Activated CD8-positive, alpha-beta memory T cell treated with anti-CD3 and anti-CD28 coated beads for 48 hours (primary cell): ENCODE measurements at places on chromosomes 3 and 15.
A peak's percentile ranks its signal among the peaks of the same experiment; 100 is the strongest.

DNA sequence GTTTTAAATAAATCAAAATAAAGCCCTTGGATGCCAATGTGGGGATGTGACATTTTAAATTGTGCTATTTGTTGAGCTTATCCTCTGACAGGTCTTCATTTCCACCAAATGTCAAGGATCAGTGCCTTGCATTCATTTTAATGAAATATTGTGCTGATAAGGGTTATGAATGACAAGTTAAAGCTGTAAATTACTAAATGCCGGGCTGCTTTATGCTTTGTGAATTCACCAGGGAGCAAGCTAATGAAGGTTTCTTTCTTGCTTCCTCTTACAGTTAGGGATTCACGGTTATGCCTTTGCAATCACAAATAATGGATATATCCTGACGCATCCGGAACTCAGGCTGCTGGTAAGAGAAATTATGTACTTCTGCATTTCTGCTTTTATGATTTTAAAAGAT lies 81.7 kb downstream of the LRTM1 start:
- no peak for DNase-seq

GRCh38 chr3:194682694-194683310 lies 2.9 kb upstream of the FAM43A start:
- DNase-seq, result peak; percentile 27

- DNase-seq, result no peak
Measured at GRCh38 chr3:148992635-148993255, 1.4 kb downstream of the GYG1 start.

DNA sequence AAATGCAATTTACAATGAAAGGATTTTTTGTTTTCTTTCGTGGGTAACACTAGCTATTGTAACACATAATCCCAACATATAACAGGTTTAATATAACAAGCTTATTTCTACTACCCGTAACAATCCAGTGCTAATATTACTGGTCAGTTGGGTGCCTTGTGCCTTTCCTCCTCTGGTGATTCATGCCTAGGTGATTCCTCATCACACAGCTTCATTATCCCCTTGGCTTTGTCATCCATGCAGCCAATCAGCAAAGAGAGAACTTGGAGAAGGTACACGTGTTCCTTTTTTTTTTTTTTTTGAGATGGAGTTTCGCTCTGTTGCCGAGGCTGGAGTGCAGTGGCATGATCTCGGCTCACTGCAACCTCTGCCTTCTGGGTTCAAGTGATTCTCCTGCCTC lies 30.7 kb downstream of the CHST14 start:
- DNase-seq, result no peak

DNA sequence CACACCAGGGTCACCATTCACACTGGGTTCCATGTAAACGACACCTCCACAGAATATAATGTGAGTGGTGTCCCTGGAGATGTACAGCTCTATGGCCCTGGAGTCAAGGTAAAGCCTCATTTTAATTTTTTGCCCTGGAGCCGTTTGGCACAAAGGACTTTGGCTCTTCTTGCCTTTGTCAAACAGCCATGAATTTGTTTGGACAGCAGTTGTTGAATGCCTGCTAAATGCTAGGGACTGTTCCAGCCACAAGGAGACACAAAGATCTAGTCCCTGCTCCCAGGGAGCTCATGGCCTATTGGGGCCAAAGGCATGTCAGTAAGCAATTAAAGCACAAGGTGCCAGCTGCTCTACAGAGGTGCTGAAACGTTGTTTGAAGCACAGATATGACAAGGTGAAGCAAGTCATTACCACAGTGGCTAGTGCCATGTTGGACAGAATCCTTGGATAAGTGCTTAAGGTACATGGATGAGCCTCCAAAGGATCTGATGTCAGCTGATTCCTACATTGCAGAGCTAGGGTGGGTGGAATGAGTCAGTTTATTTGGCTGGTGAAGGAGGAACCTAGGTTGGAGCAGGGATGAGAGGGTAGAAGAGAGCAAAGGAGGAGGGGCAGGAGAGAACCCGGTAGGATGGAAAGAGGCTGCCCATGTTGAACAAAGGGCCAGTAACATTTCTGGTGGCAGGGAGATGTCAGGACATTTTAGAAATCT lies 171.9 kb upstream of the CTDSPL start:
- DNase-seq, result no peak

GRCh38 chr15:39587731-39588530 lies 7.1 kb downstream of the THBS1 start:
- no peak for DNase-seq

- DNase-seq, result no peak
Measured at GRCh38 chr15:96355568-96356187, 25.2 kb downstream of the NR2F2 start.

DNA sequence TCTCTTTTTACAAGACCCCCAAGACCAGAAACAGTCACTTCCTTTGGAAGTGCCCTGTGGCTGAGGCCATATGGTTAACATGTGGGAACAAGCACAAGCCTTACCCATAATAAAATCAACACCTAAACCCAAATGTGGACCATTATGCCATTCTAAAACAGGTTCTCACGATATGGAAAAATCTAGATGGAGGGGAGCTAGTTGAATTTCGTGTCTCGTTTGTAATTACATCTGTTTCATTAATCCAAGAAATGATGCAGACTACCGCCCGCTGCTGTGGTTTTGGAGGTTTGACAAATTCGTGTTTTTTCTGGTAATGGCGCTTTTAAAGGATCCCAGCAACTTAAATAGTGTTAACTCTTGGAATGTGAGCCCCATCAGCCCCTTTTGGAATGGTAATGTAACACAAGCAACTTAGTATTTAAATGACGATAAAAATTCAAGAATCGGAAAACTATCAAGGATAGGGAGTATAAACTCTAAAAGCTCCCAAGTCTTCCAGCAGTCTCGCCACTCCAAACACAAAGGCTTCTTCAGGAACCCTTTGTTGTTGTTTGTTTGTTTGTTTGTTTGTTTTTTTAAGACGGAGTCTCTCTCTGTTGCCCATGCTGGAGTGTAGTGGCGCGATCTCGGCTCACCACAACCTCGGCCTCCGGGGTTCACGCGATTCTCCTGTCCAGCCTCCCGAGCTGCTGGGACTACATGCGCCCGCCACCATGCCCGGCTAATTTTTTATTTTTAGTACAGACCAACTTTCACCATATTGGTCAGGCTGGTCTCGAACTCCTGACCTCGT lies 1.1 kb downstream of the CNBP start:
- no peak for DNase-seq

- DNase-seq, result no peak
Measured at GRCh38 chr3:9416139-9416780, 18.8 kb downstream of the SETD5 start.

GRCh38 chr3:7667774-7668173 lies 806.9 kb downstream of the GRM7 start:
- DNase-seq, result no peak

DNA sequence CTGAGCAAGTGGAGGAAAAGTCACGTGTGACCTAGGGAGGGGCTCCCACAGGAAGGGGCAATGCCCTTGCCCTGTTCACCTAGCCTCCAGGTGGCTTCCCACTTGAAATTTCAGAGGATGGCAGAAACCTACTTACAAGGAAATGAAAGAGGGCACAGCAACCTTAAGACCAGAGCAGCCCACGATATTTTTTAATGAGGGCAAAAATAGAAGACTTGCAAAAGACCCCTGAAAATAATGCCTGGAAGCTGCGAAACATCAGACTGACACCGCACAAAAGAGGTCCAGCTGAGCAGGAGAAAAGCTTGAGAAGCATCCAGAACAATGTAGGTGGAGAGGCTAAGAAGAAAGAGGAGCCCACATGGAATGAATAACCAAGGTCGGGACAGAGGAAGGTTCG lies 66.1 kb downstream of the KLF15 start:
- DNase-seq, result no peak

DNA sequence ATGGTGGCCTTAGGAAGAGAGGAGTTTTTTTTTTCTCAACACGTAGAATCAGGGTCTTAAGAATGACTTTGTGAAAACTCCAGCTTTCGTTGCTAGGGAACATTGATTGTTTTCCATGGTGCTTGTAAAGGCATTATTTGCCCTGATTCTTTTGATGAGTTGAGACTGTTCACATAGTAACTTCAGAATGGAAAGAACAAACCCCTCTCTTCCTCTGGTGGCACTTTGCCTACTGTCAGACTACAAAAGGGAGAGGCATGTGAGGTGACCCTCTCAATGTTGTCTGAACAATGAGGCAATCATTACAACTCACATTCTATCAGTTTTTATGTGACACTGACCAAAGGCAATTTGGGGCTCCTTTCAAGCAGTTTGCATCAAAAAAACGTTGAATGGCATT lies 477.8 kb downstream of the FGF12 start:
- DNase-seq, result no peak

- DNase-seq, result no peak
Measured at GRCh38 chr15:71476823-71477222, 333.5 kb upstream of the NR2E3 start.

GRCh38 chr15:40471105-40471807 lies 472 bp downstream of the CHST14 start:
- DNase-seq, result no peak

- DNase-seq, result no peak
Measured at GRCh38 chr3:148840451-148840850, 12.8 kb downstream of the CPB1 start.

DNA sequence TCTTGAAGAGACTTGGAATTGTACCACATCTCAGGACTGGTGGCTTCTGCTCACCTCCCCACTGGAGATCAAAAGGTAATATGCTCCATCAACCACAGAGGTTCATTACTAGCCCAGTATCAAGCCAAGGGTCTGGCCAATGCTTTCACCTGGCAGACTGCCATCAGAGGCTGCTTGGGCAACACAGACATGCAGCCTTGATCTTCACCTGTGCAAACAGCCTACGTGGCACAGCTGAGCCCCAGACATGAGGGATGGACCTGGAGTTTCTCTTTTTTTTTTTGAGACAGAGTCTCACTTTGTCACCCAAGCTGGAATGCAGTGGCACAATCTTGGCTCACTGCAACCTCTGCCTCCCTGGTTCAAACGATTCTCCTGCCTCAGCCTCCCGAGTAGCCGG lies 105.6 kb upstream of the HES1 start:
- no peak for DNase-seq

DNA sequence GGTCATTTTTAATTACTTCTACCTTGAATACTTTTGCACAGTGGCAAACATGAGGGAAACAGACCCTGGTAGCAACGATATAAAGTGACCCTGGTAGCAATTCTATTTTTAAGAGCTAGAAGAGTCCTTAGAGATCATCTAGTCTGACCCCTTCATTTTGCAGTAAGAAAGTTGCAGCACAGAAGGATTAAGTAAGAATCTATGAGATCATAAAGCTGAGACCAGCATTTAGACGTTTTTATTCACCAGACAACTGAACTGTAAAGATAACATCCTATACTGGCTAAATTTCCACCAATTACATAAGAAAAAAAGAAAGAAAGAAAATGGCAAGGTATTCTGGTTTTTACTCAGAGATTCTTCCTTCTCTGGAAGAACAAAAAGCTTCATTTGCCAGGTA lies 49.9 kb downstream of the LRRFIP2 start:
- no peak for DNase-seq

DNA sequence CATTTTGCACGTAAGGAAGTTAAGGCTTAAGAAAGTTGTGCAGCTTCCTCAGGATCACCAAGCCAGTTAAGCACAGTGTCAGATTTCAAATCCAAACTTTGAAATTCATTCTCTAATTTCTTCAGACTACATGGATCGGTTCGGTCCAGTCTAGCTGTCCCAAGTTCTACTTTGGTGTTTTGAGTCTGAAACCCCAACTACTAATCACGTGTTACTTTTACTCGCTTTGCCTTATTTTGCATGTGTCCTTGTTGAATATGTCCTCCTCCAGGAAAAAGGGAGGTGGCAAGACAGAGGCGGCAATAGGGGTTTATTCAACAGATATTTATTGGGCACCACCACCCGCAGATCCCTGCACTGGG lies 522 bp upstream of the GXYLT2 start:
- no peak for DNase-seq

- no peak for DNase-seq
Measured at GRCh38 chr3:77254967-77255831, 215.3 kb downstream of the ROBO2 start.

DNA sequence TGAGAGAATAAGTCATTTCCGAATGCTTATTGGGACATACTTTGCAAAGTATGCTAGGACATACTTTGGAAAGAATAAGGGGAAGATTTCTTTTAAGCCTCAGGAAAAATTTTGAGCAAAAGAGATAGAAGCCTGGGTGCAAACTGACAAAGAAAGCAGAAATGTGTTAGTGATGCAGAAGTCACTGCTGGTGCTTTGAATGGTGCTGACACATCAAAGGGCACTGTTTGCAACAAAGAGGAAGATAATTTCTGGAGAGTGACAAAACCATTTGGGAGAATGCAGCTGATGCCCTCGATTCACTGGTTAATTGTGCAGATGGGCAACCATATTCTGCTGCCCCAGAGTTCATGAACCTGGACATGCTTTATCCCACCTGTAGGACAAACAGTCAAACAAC lies 11.0 kb upstream of the RAP2B start:
- no peak for DNase-seq

DNA sequence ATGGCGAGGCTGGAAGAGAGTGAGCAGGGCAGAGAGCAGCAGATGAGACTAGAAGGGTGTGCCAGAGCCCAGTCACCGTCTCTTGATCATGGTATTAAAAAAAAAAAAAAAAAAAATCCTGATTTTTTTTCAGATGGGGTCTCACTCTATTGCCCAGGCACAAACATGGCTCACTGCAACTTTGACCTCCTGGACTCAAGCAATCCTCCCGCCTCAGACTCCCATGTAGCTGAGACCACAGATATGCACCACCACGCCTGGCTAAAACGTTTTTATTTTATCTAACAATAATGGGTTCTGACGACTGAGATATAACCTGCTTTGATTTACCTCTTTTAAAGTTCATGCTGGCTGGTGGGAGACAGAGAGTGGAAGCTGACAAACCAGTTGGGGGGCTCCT lies 4.0 kb downstream of the GNB4 start:
- DNase-seq, result no peak

DNA sequence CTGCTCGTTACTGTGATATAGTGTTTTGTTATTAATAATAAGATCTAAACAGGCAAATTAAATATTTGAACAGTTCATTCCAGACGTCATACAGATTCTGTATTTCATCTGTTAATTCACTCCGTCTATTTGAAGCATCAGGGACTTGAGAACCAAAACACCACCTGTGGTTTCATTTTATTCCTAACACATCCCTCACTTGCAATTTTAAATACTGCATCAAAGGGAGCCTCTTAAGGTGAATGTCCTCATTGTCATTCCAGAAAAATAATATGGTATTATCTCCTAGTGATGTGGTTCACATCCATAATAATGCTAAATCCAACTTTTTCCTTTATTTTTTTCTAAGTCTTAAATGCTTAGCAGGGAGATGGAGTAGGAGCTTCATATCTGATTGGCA lies 1390.9 kb upstream of the CADM2 start:
- no peak for DNase-seq

DNA sequence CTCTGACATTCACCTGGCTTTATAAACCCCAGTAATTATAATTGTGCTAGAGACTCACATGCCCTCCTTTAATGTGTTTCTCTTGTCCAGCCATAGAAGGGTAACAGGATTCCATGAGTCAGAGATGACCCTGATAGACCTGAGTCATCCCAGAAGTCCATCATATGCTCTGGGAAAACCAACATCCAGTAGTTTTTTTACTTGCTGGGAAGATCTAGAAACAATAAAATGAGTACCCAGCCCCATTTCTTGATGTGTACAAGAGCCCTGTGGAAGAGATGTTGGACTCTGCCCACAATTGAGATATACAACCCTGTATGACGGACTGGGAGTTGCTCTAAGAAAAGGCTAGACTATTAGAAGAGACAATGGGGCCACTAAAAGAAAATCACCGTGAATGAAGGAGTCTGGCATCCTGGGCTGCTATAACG lies 22.4 kb upstream of the THUMPD3 start:
- no peak for DNase-seq

- no peak for DNase-seq
Measured at GRCh38 chr3:154889227-154889634, 190.9 kb upstream of the MME start.

GRCh38 chr15:41972253-41973242 lies at the start of gene EHD4:
EHD4 (minus strand) TSS chr15:41972557; CDS start chr15:41972494, 63 bp downstream.
- peak; percentile 89 for DNase-seq
